ENCODE measurements at places on chromosomes 6 and 20.

GRCh38 chr6:37548067-37548674, 48.5 kb upstream of the CCDC167 start:
- no peak for DNase-seq

DNA sequence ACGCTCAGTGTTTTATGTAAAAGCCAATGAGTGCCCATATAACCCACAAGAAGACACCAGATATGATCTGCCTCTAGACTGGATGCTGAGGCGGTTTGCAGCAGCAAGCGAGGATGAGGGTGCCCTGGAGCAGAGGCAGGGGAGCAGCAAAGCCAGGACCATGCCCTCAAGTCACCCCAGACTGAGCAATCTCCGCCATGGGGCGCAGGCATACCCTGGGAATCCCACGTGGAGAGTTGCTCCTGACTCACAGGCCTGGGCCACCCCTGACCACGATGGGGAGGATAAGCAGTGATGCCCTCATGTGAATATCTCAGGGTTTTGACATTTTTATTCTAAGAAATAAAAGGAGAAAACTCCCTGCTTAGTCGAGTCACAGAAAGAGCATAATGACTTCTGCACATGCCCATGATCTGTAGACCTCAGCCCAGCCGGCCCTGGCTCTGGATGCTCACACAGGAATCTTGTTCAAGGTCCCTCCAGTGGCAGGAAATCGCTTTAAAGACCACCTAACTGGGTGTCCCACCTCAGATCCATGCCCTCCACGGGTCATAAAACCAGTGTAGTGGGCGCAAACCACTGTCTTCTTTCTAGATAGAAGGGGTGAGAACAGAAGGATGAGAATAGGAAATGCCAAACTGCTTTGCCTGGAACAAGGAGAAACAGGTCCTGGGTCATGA, 138.3 kb upstream of the SNX9 start:
- no peak for DNase-seq

- no peak for DNase-seq
Measured at GRCh38 chr6:31351401-31352309, 5.3 kb downstream of the HLA-B start.

GRCh38 chr20:42901689-42902440, 287.8 kb downstream of the PTPRT start:
- no peak for DNase-seq

GRCh38 chr6:13924146-13924948, 405 bp upstream of the RNF182 start:
- no peak for DNase-seq

DNA sequence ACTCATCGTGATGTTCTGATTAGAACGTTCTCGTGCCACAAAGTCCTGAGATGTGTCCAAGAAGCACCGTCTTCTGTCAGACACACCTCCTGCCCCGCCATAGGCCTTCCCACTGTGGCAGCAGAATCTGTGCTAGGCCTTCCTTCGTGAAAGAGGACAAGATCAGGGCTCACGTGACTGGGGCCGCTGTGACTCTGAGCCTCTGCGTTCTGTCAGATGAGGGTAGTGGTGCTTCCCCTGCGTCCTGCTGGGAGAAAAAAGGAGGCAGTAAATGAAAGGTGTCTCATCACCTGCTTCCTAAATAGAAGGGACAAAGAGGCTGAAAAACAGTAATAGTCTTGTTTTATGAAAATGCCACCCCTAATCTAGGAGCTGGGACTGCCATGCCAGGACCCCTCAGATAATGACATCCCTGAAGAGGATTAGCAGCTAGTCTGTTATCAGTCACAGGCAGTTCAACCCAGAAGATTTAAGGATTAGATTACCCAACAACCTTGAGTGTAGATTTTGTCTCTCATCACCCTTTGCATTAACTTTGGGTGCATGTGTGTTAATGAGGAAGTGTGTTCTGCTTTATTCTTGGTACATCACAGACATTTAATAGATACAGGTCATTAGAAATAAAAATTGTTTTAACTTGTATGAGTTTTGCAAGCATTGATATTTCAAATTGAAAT, 4.1 kb downstream of the DNAJC5 start:
- DNase-seq: no peak

GRCh38 chr6:51013376-51013775, 194.7 kb downstream of the TFAP2B start:
- no peak for DNase-seq

DNA sequence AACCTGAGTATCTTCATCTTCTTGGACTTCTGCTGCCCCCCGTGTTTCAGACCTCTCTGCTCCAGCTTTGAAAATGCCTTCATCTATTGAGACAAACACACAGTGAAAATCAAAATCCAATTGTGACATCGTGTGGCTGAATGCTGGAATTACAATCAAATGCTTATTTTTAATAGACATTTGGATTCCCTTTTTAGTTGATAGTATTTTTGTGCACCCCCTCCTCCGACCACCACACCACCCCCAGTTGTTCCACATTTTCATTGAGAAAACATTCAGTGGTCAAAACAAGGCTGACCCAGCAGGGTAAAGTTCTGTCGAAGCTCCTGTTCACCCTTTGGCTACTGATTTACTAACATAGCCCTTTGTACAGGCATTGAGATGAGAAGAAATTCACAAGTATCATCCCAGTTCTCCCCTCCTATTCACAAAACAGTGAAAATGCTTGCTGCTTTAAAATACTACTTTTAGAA, 79.0 kb downstream of the NRSN1 start:
- DNase-seq: no peak

DNA sequence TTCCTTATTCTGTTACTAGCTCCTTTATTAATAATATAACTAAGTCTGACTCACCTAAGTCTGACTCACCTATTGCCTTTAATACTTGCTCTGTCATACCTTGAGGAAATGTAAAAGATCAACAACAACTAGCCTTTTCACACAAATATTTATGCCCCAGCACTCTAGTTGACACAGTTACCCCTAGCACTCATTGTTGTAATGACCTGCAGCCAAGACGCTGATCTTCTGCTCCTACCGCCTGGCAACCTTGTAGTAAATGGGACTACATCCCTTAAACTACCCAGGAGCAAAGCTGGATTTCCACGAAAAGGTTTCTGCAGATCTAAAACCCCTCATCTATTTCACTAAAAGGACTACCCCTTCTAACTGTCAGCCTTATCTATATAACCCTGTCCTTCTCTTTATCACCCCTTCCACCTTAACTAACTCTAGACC, 90.0 kb downstream of the PLG start:
- DNase-seq: no peak

DNA sequence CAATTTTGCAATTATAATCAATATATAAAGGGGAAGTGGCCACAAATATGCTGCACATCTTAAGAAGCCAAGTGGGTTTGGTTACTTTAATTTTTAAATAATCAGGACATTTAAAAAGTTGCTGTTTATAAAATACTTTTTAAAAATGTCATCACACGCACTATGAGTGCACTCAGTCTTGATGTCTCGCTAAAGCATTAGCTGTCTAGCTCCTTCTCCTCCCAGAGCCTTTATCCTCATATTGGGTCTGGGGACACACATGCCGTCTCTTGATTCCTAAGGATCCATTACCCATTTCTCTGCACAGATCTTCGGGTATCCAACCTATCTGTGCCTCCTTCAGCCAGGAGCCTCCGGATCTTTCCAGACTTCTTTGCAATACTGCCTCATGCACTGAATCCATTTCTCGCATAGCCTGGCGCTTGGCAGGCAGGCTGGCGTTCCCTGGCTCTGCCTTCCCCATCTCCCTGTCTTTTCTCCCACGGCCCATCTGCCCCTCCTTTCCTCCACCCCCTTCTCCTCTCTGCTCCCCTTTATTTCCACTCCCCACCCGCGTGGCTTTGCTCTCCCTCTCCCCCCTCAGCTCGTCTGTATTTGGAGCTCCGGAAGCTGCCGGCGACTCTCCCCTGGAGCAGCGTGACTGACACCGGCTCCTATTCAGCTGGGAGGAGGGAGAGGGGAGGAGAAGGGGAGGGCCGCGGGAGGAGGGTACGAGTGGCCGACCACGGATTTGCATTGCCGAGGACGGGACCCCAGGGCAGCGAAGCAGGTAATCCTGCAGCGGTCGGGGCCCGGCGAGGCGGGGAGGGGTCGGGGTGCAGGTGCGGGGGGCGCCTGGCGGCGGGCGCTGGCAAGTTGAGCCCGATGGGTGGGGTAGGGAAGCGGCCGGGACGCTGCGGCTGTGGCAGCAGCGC, at the start of gene CAP2:
TSS of gene CAP2 (plus strand) at position 618 of the 914 bp plus-strand sequence. CDS start 27,961 bp downstream, outside the sequence.
- DNase-seq: no peak

DNA sequence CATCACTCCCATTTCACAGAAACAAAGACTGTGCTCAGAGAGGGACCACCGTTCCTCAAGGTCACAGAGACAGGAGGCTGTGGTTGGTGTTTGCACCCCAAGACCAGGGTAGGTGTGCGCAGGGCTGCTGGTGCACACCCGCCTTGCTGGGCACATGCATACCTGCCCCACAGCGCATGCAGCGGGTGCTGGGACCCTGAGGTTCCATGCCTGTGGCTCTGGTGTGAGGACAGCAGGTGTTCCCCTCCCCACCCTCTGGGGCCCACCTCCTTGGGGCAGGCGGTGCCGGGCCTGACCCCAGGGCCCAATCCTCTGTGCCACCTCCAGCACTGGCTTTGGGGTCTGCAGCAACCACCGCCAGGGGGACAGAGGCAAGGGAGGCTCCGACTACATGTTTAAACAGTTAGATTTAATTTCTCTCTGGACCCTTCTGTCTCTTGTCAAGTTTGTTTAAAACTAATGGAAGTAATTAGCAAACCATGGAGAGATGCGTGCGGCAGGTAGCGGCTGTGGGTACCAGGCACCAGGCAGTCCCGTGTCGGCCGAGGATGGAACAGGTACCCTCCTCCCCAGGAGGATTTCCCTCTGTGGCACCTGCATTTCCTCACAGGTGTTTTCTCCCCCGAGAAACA, 327.8 kb downstream of the TAF4 start:
- no peak for DNase-seq

- no peak for DNase-seq
Measured at GRCh38 chr20:35395728-35396127, 16.0 kb downstream of the UQCC1 start.

GRCh38 chr6:118220429-118221128, 313.5 kb downstream of the SLC35F1 start:
- no peak for DNase-seq

- DNase-seq: no peak
Measured at GRCh38 chr6:118511930-118512715, 36.0 kb upstream of the PLN start.

DNA sequence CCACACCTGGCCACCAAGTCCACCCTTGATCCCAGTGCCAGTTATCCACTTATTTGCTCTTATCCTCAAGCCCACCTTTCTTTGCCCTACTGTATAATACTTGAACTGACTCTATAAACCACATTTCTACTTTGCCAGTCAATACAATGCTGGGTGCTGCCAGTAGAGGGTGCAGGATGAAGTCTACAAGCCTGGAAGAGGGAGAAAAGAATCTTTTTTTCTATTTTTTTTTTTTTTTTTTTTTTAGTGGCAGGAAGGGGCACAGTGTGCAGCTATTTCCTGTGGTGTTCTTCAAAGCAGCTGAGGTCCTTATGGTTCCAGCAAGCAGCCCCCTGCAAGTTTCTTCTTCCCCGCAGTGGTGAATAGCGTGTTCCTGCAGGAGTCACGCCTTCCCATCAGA, 22.2 kb upstream of the GABRR1 start:
- DNase-seq: no peak

- DNase-seq: no peak
Measured at GRCh38 chr6:143009851-143010250, 50.8 kb upstream of the AIG1 start.

GRCh38 chr20:8526610-8527009, 394.5 kb downstream of the PLCB1 start:
- no peak for DNase-seq

DNA sequence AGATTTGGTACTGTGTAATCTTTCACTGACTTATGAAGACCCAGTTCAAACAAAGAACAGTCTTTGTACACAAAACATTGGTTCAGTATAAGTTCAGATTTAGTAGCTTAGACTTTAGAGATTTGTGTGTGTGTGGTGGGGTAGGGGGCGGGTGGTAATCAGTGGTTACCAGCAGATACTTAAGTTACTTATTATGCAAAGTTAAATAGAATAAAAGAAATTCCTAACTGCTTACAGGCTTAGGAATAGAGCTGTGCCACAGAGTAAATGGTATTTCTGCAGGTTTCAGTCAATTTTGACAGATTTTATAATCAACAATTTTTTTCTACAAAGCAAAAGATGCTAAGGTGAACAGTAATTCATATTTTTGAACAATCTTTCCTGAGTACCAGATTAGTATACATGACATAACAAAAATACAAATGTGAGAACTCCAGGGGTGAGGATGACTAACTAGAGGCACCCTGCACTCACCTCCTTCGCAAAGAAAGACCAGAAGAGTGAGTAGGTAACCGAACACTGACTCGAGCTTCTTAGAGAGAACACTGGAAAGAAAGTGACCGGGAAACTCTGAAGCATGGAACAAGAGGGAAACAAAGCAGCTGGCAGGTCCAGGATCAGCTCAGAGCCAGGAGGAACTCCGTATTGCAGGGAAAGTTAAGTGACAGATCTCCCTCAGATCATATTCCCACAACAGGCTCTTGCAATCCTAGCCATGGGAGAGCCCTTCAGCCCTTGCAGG, 560.6 kb downstream of the COL12A1 start:
- DNase-seq: no peak

DNA sequence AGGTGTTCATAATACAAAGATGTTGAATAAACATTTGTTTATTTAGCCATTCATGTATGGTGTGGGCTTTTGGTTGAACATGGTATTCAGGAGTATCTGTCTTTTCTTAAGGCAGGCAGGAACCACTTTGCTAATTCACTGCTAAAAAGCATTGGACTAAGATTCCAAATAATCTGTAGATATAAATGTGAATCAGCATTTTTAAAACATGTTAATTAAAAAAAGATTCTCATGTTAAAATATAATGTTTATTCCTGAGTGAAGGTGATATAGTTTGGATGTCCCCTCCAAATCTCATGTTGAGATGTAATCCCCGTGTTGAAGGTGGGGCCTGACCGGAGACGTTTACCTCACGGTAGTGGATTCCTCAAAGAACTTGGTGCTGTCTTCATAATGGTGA, 19.3 kb downstream of the CRISP1 start:
- DNase-seq: no peak

GRCh38 chr6:41836022-41836659, 48.6 kb downstream of the TOMM6 start:
- DNase-seq: no peak

- DNase-seq: no peak
Measured at GRCh38 chr20:45342855-45343531, 5.2 kb downstream of the SDC4 start.

- DNase-seq: peak; percentile 30
Measured at GRCh38 chr6:32255199-32256153, 31.6 kb upstream of the NOTCH4 start.

GRCh38 chr20:61611401-61612180, 359.5 kb downstream of the CDH4 start:
- no peak for DNase-seq

DNA sequence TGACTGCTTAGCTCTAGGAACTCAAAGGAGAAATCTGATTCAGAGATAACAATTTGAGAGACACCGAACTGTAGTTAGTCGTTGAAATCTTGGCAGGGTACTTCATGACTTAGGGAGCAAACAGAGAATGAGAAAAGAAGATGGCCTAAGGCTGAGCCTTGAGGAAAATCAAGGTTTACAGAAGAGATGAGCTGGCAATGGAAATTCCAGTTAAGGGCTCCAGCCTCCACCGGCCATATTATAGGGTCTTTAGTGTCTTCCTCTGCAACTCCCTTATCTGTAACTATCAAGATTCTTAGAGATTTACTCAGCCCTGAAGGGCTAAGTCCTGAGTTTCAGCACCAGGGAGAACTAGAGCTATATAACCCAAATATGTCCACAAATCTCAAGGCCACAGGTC, 26.6 kb downstream of the KCNK17 start:
- no peak for DNase-seq

All from activated T-cell treated with anti-CD3 and anti-CD28 coated beads for 1 hour (primary cell).